ENCODE measurements at places on chromosomes 6 and 20. TPM values are rescaled to one million over a fixed set of nuclear protein-coding genes. Genes with fewer than 3 reads are reported as not detected.

Gene GPRC6A
- not detected for total RNA-seq

Gene FAM209B
- total RNA-seq, result 1.1 TPM

Gene ATP9A
- total RNA-seq, result 14.0 TPM

Gene BMP6
- 1.7 TPM for total RNA-seq

Gene SLC17A1
- not detected for total RNA-seq

Gene PBOV1
- total RNA-seq, result not detected

Gene SIRPG
- total RNA-seq, result not detected

Gene ADGRB3
- 0.79 TPM for total RNA-seq

Gene DEFB121
- total RNA-seq, result not detected

Gene TOMM34
- total RNA-seq, result 94.4 TPM

Gene SLC26A8
- not detected for total RNA-seq

Gene FAM83B
- total RNA-seq, result 0.61 TPM

Gene OR12D3
- total RNA-seq, result not detected

Gene XPO5
- total RNA-seq, result 44.9 TPM

Gene MYLK4
- total RNA-seq, result 0.19 TPM

Gene EPHA7
- total RNA-seq, result 5.9 TPM

Gene APCDD1L
- not detected for total RNA-seq

Gene NKX2-4
- total RNA-seq, result 5.5 TPM

Gene TREM2
- total RNA-seq, result not detected

Gene TRPC4AP
- total RNA-seq, result 39.8 TPM

Gene NT5E
- total RNA-seq, result 68.9 TPM

Gene TPBG
- total RNA-seq, result 14.6 TPM

Gene CTCFL
- total RNA-seq, result not detected

Gene RBM38
- total RNA-seq, result 15.7 TPM

Gene FAM217A
- not detected for total RNA-seq

Gene FAXC
- 2.8 TPM for total RNA-seq

Gene GFRA4
- total RNA-seq, result not detected

Gene OPRM1
- not detected for total RNA-seq

Gene MCHR2
- total RNA-seq, result not detected

Gene HAO1
- total RNA-seq, result 0.08 TPM

Gene GSTA2
- not detected for total RNA-seq

Data from A375 (cell line).